Stimulated activated naive CD4-positive, alpha-beta T cell (primary cell): ENCODE measurements at places on chromosomes 7 and 10.

- DNase-seq: no peak
These were observed 374.4 kb downstream of the PAXIP1 start for GRCh38 chr7:154628556-154628955.

DNA sequence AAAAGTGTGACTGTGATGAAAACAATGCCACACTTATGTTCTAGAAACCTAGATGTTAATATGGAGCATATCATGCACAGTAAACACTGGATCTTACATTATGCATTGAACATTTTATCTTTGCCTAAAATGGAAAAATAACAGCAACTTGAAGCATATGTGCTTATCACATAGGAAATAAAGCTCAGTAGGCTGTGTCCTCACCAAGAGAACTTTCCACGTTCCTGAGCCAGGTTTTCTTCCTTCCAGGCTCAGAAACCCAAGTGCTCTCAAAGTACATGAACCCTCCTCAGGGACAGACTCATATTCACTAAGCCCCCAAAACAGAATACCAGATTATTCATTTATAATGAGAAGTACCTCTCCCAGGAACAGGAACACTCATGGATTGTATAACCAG is 79.4 kb upstream of the PRKAR2B start:
- DNase-seq: no peak

DNA sequence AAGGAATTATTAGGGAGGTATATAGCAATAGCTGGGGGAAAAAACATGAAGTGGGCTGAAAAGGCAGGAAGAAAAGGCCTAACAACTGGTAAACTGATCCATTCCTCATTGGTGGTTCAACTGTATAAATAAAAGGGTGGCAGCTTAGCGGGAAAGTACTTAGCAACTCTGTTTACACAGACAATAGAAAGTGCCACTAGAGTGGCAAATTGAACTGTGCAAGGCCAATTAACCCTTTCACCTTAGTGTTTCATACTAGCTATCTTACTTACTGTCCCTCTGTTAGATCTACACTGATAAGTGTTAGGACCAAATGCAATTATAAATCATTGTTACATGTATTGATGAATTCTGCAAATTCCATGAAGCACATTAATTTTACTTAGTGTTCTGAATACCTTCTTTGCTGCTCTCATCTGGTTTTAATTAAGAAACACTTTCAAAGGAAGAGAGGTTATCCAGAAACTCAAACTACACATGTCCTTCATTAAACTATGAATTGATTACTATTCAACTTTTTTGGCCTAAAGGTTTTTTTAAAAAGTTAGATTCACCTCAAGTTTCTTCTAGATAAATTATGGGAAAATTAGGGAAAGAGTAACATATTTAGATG is 28.0 kb downstream of the DNAJC1 start:
- DNase-seq: no peak

DNA sequence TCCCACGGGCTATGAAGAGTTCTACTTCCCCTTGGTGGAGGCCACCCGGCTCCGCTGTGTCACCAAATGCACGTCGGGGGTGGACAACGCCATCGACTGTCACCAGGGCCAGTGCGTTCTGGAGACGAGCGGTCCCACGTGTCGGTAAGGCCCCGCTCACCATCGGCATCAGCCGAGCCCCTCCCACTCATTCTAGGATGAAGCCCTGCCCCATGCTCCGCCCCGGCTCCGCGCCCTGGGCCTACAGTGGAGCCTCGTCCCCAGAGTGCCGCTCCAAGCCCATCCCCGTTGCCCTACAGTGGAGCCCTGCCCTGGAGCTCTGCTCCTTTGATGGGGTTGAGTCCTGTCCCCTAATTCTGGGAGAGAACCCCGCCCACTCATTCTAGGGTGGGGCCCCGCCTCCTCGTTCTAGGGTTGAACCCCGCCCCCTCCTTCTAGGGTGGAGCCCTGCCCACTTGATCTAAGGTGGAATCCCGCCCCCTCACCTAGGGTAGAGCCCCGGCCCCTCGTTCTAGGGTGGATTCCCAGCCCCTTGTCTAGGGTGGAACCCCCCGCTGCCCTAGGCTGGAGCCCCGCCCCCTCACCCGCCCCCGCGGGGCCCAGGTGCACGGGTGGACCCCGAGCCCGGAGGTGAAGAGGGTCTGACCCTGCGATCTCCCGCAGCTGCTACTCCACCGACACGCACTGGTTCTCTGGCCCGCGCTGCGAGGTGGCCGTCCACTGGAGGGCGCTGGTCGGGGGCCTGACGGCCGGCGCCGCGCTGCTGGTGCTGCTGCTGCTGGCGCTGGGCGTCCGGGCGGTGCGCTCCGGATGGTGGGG is 3.4 kb upstream of the MUC12 start:
- no peak for DNase-seq
